ENCODE measurements at places on chromosomes 13 and 19.

- no peak for DNase-seq
Observed at GRCh38 chr13:80481588-80481987, 140.7 kb upstream of the SPRY2 start.

DNA sequence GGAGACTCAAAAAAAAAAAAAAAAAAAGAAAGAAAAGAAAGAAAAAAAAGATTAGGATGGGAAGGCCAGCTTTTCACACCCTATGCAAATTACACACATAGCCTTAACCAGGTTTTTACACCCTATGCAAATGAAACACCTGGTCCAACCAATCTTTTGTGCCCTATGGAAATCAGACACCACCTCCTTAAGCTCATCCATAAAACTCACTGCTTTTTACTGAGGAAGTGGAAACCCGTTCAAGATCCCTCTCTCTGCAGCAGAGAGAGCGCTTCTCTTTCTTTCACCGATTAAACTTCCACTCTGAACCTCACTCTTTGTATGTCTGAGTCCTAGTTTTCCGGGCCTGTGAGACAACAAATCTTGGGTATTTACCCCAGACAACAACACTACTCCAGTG lies 25.3 kb upstream of the HOMER3 start:
- no peak for DNase-seq

- DNase-seq: no peak
Observed at GRCh38 chr13:35356572-35356971, 119.9 kb downstream of the MAB21L1 start.

DNA sequence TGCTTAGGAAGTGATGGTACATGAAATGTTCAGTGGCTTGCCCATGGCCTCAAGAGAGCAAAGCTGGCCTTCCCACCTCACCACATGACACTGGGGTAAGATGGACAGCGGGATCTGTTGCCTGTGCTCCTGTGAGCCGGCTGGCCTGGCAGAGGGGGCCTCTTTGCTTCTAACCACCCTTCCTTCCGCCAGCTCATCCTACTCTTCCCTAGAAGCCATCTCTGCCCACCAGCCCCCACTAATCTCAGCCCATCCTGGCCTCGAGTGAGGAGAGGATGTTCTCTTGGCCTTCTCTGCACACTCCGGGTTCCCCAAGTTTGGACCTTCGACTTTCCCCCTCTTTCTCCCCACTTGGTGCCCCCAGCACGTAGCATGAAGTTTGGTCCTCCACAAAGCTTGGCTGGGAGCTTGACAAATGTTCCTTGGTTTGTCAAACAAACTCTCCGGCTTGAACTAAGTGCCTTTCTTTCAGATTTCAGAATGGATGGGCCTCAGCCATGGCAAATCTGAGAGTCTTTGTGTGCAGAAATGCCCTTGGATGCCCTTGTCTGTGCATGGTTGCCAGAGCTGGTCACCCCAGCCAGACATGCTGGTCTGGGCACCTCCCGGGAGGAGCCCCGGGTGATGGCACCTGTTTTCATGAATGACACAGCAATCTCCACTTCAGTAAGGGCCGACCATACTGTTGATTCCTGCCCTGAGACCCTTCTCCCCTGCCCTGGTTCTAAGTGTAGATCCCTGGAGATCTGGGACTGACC lies 145.5 kb downstream of the URI1 start:
- no peak for DNase-seq

DNA sequence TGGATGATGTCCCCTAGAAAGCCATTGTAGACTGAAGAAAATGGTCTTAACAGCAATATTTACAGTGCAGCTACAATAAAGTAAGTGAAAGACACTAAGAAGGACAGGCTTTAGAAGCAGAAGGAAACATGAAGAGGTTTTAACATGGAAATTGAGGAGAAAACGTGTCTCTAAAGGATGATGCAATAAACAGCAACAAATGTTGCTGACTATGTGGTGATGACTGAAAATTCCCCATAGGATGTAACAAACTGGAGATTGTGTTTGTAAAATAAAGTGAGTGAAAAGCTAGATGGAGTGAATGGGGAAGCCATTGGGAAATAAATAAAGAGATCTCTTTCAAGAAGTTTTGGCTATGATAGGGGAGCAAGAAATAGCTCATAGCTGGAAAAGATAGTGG lies 186.7 kb upstream of the IPO5 start:
- no peak for DNase-seq

GRCh38 chr13:97752961-97753668 lies 200.4 kb upstream of the IPO5 start:
- no peak for DNase-seq

DNA sequence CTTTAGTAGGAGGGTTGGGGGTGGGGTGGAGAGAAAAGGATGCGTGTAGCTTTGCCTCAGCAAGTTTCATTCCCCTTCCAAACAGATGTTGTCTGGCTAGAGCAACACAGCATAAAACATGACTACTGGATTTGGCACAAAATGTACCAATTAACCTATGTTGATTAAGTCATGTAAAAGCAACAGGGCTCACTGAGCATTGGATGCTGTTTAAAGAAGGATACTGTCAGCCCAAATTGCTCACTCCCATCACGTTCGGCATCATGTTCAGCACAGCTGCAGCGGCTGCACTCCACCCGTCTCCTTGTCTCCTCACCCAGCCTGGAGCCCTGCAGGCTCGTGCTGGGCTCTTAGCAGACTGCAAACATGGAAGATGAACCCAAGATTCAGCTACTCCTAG lies 77.5 kb downstream of the DLEU7 start:
- no peak for DNase-seq

DNA sequence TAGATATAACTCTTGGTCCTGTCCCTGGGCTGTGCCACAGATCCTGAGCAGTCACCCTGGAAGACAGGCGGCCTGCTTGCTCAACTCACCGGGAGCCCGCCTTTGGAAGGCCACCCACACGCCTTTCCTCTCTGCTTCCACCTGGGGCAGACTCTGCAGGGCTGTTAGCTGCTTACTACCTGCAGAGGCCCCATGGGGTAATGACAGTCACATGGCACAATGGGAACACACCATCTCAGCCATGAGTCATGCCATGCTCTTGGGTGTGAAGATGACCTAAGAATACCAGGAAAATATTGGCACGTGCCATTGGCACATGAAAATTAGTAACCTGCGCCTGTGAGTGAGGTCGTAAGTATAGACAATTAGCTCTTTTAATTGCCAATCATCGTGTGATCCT lies 108.6 kb downstream of the COL4A2 start:
- DNase-seq: no peak

GRCh38 chr13:79516595-79516994 lies 35.6 kb downstream of the NDFIP2 start:
- DNase-seq: no peak
